Kidney epithelial cell (primary cell): ENCODE measurements at places on chromosomes 3 and 15. TPM values are rescaled to one million over a fixed set of nuclear protein-coding genes. Genes with fewer than 3 reads are reported as not detected.

GRCh38 chr3:124829819-124830554 lies 57.2 kb downstream of the ITGB5 start:
- DNase-seq = no peak

DNA sequence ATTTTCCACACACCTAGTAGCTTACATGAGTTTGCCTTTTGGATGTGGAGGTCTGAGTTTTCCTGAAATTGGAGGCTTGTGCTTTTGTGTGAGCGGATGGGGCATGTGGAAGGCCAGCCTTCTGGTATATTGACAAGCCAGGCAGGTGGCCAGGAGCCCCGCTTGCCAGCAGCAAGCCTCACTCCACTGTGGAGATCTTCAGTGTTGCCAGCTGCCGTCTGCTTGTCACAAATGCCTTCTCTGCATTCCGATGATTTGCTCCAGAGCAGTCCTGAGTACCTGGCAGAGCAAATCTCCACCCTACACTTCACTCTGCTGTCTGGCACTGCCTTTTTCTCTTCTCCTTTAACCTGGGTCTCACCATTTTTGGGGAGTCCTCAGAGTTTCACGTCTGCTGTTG lies 29.1 kb upstream of the CHST2 start:
- no peak for DNase-seq

DNA sequence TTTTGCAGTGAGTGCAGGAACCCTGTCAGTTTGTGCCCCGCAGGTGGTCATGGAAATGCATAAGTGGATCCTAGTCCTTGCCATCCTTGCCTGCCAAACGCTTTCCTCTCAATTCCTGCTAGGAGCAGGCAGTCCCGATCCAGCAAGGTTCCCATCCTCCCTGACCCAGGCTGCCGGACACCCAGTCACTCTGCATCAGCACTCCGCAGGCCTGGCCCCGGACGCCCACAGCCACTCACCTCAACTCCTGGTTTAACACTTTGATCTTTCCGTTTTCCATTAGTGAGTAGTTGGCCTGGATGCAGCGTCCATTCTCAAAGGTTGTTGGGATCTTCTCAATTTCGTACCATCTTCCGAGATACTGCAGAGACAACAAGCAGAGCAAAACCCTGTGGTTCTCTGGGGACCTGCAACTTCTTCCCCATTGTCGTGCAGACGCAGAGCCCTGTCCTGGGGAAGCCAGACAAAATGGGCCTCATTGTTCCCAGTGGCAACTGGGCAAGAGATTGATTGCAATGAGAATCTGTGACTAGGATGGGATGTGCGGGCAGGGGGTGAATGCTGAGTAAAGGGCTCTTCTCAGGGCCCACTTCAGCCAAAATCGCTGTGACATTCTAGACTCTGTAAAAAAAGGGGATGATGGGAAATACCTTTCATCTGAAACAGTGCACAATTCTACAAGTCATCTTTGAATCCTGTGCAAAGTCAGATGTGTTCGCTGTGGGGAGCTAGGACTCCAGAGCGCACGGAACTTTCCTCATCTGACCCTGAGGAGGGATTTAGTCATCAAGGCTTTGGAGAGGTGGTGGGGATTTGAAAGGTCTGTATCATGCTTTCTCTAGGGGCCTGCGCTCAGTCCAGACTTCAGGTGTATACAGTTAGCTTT lies 9.9 kb downstream of the APOD start:
- DNase-seq = no peak

DNA sequence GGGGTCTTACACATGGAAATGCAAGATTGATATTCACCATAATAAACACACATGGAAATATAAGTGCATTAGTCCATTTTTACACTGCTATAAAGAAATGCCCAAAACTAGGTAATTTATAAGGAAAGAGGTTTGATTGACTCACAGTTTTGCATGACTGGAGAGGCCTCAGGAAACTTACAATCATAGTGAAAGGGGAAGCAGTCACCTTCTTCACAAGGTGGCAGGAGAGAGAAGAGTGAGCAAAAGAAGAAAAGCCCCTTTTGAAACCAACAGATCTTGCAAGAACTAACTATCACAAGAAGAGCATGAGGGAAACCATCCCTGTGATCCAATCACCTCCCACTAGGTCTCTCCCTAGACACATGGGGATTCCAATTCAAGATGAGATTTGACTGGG lies 111.7 kb upstream of the TP63 start:
- DNase-seq = no peak

- no peak for DNase-seq
Measured at GRCh38 chr3:75129101-75129500, 514.6 kb upstream of the CNTN3 start.

- DNase-seq = no peak
Measured at GRCh38 chr15:29712149-29712885, 110.0 kb downstream of the TJP1 start.

- no peak for DNase-seq
Measured at GRCh38 chr15:45892182-45892581, 257.4 kb downstream of the SQOR start.

Gene ATP8B4
- 0.25 and 0.82 TPM in 2 replicates for total RNA-seq

Gene ISG20
- 22.3 and 36.0 TPM in 2 replicates for total RNA-seq

Gene SERPINI2
- total RNA-seq = not detected in 2 replicates

Gene CFAP91
- 3.3 and 7.1 TPM in 2 replicates for total RNA-seq

Gene TUSC7
- total RNA-seq = not detected in 2 replicates
